ENCODE measurements at places on chromosomes 11 and 22.

GRCh38 chr11:63875506-63876065 is 36.7 kb downstream of the MARK2 start:
- DNase-seq = no peak

GRCh38 chr11:86162239-86162638 is 82.3 kb upstream of the EED start:
- no peak for DNase-seq

- DNase-seq = no peak
Measured at GRCh38 chr11:130905512-130905911, 10.8 kb downstream of the SNX19 start.

GRCh38 chr11:19918302-19919049 is 205.8 kb downstream of the NAV2 start:
- no peak for DNase-seq

- DNase-seq = no peak
Measured at GRCh38 chr11:18749681-18750319, 23.8 kb upstream of the IGSF22 start.

All from stimulated activated CD4-positive, alpha-beta T cell treated with anti-CD3 and anti-CD28 coated beads, Interleukin-4, amount 100 ng/mL, for 4 hours (primary cell).